Activated CD8-positive, alpha-beta memory T cell treated with anti-CD3 and anti-CD28 coated beads for 24 hours (primary cell): ENCODE measurements at places on chromosomes 16 and 17.

GRCh38 chr16:3879258-3879886 lies 1.1 kb downstream of the CREBBP start:
- peak; percentile 63 for DNase-seq

- no peak for DNase-seq
Measured at GRCh38 chr17:64343833-64344637, 46.6 kb downstream of the PECAM1 start.

DNA sequence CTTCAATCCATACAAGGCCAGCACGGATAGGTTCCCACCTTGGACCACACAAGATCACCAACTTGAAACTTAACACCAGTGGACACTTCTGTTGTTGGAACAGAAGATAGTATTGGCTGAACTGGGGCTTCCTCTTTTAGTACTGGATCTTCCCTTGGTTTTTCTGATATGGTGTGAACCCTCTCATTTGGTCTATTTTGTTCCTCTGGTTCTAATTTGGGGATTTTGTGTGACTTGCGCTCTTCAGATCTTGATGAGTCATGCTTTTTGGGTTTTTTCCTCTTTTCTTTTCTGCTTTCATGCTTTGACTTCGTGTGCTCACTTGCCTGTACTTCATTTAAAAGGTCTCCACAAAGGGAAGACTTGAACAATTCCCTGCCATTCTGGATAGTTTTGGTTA lies 39.0 kb downstream of the SOST start:
- no peak for DNase-seq

GRCh38 chr17:60888812-60889709 lies 211.4 kb downstream of the BCAS3 start:
- no peak for DNase-seq

- no peak for DNase-seq
Measured at GRCh38 chr16:79874391-79874790, 273.9 kb upstream of the MAF start.

DNA sequence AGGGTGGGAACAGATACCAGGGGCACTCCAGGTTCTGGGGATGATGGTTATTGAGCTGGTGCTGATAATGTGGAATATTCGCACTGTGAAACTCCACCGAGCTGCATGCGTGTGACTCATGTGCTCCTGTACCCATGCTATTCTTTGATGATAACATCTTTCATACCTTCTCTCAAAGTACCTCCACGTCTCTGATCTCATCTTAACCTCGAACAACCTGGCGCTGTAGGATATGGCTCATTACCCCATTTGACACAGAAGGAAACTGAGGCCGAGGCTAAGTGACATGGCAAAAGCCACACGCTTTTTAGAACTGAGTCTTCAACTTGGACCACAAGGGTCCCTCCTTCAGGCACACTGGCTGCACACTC lies 30.2 kb upstream of the MRPS23 start:
- no peak for DNase-seq

DNA sequence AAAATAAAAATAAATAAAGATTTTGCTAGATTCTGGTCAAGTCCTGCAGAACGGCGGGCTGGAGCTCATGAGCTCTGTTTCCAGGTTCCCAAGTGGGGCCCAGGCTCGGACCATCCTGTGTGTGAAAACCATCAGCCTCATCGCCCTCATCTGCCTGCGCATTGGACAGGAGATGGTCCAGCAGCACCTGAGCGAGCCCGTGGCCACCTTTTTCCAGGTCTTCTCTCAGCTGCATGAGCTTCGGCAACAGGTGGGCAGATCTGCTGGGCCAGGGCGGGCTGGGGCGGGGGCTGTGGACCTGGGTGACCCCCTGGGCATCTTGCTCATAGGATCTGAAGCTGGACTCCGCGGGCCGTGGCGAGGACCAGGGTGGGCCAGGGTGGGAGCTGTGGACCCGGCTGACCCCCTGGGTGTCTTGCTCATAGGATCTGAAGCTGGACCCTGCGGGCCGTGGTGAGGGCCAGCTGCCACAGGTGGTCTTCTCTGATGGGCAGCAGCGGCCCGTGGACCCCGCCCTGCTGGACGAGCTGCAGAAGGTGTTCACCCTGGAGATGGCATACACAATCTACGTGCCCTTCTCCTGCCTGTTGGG lies 7.8 kb downstream of the WDR81 start:
- no peak for DNase-seq

DNA sequence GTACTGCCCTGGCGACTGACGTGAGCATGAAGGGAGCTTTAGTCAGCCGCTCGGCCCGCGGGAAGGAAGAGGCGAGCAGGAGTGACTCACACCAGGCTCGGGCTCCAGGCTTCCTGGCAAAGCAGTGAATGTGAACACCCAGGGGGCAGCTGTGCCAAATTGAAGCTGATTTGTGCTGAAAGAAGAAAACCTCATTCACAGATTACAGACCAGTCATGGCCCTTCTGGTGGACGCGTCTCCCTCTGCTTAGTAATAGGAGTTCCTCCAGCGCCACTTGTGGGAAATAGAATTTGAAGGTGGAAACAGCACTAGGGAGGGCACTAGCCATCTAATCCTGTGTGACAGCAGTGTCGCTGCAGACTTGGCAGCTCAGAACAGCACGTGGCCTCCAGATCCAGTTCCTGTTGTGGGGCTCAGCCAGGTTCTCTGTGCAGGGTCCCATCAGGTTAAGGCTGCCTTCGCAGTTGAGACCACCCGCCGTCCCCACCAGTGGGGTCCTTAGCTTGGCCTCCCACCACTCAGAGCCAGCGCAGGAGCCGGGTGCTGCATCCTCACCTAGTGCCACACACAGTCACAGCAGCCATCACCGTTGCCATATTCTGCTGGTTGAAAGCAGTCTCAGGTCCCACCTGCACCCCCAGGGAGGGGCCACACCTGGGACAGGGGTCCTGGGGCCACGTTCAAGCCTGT lies 164.5 kb upstream of the CHMP6 start:
- DNase-seq = no peak

DNA sequence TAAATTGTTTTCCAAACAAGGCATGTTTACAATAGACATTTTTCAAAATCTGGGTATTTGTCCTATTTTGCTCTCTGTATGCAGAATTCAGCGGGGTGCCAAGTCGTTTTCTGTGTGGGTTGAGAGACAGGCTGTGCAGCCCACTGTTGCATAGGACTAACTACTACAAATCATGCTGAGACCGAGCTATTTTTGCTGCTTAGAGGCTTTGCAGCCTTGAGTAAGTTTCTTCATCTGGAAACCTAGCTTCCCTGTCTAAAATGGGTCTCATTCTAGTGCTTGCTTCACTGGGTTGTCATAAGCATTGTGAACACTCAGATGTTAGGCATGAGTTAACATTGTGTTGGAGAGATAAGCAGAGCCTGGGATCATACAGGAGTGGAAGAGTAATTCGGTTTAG lies 1.3 kb downstream of the PRPSAP2 start:
- peak; percentile 47 for DNase-seq

GRCh38 chr16:75116081-75116910 lies at the start of gene LDHD:
Gene LDHD, minus strand, starts transcription at chr16:75116780. Its CDS starts 60 bp downstream, at chr16:75116720.
- no peak for DNase-seq

DNA sequence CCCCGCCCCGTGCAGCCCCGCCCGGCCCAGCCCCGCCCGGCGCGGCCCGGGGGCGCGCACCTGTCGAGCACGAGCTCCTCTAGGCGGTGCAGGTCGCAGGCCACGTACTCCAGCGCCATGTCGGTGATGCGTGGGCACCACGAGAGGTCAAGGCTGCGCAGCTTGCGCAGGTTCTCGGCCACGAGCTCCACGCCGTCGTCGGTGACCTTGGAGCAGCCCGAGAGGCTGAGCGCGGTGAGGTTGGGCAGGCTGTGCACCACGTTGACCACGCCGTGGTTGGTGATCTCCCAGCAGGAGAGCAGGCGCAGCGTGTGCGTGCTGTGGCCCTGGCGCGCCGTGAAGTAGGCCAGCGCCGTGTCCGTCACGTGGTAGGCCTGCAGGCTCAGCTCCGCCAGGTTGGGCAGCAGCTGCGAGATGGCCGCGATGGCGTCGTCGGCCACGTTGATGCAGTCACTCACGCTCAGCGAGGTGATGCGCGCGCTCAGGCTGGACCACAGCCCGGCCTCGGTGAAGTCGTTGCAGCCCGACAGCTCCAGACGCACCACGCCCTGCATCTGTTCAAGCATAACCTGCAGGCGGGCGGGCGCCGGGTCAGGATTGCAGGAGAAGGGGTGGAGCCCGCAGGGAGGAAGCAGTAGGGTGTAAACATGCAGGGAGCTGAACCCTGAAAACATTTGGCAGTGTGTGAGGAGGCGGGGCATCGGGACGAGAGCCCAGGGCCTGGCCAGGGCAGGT lies 5.3 kb upstream of the WDR24 start:
- peak; percentile 88 for DNase-seq

GRCh38 chr17:55763856-55764255 lies 13.0 kb downstream of the PCTP start:
- DNase-seq = no peak

- DNase-seq = no peak
Measured at GRCh38 chr17:72467841-72468653, 347.2 kb downstream of the SOX9 start.

DNA sequence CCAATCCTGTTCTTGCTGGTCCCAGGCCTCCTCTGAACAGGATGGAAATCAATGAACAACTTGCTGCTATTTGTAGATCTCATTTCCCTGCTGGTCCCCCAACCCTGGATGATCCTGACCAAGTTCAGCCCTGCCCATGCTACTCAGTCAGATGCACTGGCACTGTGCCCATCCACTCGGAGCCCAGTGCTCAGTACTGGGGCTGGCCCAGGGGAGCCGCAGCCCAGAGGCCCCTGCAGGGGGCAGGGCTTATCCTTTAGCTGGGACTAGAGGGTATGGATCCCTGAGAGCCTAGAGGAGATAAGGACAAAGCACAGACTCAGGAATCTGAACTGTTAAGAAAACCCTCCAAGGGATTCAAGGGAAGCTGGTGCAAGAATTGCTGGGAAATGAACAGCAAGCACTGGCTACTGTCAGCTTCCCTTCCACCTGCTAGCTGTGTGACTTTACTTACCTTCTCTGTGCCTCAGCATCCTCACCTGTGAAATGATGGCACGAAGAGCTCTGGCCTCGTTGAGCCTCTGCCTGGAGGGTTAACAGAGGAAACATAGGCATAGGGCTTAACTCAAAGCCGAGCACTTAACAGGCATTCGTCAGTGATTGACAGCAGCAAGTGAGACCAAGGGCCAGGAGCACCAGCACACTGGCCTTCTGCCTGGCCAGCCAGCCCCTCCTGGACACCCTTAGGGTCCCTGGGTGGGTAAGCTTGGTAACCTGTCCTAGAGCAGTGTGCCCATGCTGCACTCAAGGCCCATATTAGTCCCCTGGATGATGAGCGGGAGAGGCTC lies 29.8 kb upstream of the C1QL1 start:
- DNase-seq = no peak

DNA sequence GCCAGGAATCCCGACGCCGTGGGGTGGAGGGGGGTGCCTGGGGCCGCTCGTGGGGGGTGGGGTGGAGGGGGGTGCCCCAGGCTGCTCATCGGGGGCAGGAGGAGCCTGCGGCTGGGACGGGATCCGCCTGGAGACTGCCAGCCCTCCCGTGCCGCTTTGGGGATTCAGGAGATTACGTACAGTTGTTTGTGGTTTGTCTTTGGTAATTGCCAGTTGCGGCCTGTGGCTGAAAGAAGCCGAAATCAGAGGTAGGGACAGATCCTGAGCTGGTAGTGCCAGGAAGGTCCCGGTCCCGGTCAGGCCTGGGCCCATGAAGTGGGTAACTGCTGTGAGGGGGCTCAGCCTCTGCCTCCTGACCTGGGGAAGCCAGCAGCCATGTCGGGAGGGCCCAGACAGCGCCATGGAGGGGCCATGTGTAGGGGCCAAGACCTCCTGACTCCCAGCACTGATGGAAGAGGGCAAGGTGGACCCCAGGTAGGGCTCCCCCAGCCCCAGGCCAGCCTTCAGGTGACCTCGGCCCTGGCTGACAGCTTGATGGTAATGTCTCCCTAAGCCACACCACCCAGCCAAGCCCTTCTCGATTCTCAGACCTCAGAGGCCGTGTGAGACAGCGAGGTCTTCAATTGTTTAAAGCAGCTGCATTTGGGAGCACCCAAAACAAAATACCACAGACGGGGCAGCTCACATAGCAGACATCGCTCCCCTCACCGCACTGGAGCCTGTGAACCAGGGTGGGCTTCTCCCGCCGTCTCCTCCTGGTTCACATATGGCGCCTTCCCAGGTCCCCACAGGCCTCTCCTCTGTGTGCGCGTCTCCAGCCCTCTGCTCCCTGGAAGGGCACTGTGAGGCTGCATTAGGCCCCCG lies 34.9 kb upstream of the SSTR5 start:
- DNase-seq = no peak

GRCh38 chr17:68349157-68349556 lies 57.9 kb downstream of the ARSG start:
- DNase-seq = no peak

GRCh38 chr16:57534881-57535658 lies 1.3 kb downstream of the CCDC102A start:
- peak; percentile 61 for DNase-seq

DNA sequence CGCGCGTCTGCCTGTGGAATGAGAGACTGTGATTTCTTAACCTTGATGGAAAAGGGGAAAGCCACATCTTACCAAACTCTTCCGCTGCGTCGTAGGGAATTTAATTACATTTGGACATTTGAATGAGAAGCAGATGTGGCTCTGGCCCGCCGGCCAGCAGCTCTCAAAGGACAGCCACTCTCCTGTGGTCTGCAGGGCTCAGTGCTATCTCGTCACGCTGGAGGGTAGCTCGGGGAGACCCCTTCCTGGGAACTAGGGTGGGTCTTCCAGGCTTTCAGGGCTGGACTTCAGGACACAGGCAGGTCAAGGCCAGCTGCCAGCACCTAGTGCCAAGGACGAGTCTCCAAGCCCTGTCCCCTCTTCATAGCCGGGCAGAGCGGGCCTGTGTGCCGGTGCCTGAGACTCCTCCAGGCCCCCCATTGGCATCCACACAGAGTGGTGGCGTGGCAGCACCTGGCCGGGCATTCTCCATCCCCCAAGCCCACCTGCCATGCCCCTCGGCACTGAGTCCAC lies 15.9 kb upstream of the TBX2 start:
- DNase-seq = no peak

DNA sequence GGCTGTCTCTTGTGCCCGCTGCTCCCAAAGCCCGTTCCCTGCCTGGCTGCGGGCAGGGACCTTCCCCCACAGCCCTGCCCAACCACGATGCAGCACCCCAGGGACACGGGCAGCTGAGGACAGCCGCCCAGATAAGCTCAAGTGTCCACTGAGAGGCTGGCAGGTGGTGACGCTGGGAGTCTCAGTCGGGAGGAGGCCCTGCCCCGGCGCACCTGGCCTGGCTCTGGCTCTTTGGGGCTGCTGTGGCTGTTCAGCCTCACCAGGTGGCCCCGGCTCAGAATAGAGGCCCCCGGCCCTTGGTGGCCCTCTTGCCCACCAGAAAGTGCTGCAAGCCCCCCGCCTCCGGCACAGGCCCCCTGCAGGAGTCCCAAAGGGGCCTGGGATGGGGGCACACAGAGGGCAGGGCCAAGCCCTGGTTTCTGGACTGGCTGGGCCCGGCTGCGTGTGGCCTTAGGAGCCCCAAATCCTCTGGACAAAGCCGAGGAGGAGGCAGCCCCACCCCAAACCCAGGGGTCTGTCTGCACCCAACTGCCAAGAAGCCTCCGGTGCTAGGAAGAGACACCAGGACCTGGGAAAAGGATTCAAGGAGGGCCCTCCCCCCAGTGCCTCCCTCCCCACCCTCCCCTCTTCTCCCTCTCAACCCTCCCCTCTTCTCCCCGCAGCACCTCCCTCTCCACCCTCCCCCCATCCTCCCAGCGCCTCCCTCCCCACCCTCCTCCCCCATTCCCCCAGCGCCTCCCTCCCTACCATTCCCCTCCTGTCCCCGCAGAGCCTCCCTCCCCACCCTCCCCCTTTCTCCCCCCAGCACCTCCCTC lies 5.3 kb downstream of the NTHL1 start:
- DNase-seq = no peak

- DNase-seq = no peak
Measured at GRCh38 chr17:13792314-13792713, 190.6 kb upstream of the HS3ST3A1 start.
